Activated CD4-positive, alpha-beta T cell treated with anti-CD3 and anti-CD28 coated beads, Interleukin-2, amount 50 U/mL, for 48 hours (primary cell): ENCODE measurements at places on chromosomes 6 and 20.

DNA sequence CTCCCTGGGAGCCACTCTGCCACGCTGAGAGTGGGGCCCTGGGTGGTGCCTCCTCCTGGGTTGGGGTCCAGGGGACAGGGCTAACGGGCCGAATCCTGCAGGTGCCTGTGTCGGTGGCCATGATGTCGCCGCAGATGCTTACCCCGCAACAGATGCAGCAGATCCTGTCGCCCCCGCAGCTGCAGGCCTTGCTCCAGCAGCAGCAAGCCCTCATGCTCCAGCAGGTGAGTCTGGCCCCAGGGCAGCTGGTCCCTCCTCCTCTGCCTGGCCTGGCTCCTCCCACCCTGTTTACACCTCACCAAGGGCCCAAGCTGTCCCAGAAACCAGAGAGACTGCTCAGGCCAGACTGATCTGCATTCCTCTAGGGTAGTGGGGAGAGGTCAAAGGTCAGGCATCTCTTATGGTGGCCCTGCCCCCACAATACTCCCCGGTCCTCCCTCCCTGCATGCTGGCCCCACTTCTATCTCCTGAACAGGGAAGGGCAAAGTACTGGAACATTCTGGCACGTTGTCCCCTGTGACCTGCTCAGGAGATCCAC, 38.6 kb downstream of the FOXP4 start:
- no peak for DNase-seq

DNA sequence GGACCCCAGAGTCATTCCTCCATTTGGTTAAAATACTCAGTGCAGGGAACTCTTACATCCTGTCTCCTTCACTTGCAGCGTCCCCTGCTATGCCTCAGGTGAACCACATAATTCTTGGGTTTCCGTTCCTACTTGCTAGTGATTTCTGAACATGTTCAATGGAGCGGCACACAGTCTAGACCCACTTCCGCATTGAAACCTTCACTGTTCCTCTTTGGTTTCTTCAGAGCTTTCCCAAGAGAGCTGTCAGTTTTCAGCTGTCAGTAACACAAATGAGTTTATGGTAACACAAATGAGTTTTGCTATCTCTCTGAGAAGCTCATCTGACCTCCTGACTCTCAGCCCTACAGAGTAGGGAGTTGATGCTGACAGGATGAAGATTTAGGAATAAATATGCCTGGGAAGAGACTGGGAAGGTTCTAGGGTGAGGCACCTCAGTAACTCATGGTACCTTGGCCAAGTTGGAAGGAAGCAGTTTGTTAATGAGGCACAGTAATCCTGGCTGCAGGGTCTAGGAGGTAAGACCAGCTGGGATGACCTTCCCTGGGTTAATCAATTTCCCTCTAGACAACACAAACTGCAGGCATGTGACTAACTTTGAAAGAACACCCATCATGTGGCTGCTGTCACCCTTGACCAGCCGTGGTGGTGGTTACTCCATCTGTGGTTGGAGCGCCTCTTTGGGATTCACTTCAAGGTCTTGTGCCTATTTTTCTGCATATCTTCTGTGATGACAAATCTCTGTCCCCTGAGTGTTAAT, 5.4 kb downstream of the SYS1 start:
- no peak for DNase-seq

- DNase-seq = no peak
Observed at GRCh38 chr6:139834232-139834631, 459.8 kb upstream of the CITED2 start.

DNA sequence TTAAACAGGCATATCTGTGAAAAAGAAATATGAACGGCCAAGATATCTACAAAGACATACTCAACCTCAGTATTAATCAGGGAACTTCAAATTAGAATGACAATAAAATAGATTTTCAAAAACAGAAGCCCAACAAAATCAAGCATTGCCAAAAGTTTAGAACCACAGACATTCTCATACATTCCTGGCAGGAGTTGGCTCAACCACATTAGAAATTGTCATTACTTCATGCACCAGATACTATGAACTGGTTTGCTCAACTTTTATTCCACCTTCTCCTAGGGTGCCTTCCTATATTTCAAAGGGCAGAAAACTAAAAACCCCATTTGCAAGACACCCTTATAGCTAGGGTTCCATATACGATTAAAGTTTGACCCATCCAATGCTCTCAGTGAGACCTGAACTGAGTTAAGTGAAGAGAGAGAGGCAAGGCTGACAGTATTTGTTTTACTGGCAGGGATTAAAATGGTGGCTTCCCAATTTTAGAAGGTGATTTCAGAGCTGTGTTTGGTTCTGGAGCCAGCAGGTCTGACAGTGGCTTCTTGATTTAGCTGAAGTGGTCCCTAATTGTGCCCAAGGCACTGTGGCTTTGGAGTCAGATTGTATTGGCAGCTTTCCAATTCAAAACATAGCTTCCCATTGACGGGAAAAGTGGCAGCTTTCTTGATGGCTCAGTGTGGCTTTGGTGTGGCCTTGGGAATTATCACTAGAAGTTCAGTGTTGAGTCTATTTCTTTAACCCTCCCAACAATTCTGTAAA, 77.1 kb upstream of the CDYL start:
- DNase-seq = no peak

DNA sequence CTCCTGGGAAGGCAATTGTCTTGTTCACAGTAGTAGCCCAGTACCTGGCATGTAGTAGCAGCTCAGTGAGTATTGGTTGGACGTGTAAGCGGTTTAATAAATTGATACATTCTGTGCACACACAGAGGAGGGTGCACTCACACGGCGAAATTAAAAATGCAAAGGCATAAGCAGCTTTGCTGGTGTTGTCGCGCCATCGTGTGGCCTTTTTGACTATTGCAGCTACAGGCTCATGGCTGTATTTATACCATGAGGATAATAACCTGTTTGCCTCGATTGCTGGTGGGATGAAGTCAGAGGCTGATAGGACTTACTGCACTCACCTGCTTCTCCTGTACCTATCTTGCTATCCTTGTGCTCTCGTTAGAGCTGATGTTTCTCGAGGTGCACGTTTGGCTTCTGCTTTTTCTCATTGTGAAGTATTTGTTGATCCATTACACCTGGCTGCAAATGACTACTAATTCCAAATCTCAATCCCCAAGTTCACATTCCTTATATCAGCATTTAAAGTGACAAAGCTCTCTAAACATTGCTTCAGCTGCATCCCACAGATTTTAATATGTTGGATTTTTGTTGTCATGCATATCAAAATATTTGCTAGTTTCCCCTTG, 61.5 kb downstream of the TBXT start:
- peak; percentile 83 for DNase-seq
